ENCODE measurements at places on chromosomes 3 and 15.
A peak's percentile ranks its signal among the peaks of the same experiment; 100 is the strongest.

GRCh38 chr3:150411106-150411460 is 3.0 kb downstream of the TSC22D2 start:
- DNase-seq: no peak

DNA sequence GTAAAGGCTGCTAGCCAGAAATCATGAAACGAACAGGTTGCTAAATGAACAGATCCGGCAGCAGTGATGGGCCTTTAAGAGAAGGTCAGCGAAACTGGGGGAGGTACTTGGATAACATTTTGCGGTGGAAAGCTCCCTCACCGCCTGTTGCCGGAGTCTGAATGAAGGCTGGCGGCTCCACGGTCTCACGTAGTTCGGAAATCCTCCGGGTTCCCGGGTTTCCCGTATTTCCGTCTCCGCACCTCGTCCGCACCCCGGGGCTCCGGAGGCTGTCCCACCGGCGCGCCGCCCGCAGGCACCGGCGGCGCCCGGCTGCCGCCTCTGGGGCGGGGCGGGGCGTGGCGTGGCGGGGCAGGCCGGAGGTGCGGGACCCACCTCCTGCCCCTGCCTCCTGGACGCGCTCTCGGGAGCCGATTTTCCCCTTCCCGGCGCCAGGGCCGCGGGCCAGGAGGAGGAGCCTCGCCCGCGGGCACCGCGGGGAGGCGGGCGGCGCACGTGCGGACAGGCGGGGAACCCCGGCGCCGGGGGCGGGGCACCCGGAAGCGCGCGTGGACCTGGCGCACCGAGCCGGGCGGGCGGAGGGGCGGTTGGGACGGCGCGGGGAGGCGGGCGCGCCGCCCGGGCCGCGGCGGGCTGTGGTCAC is at the start of gene ZDHHC23:
Gene ZDHHC23 (plus strand): TSS at position 642 of the 643 bp plus-strand sequence. CDS start 790 bp downstream, outside the sequence.
- DNase-seq: no peak

- no peak for DNase-seq
Observed at GRCh38 chr3:45975686-45976085, 19.9 kb downstream of the FYCO1 start.

GRCh38 chr3:14256561-14257342 is 78.1 kb downstream of the LSM3 start:
- DNase-seq: no peak

GRCh38 chr15:94367726-94368535 is 136.6 kb downstream of the MCTP2 start:
- DNase-seq: no peak

GRCh38 chr15:40543082-40543481 is 21.8 kb downstream of the CCDC32 start:
- no peak for DNase-seq

GRCh38 chr15:29480278-29480677 is 210.7 kb upstream of the NSMCE3 start:
- DNase-seq: no peak

DNA sequence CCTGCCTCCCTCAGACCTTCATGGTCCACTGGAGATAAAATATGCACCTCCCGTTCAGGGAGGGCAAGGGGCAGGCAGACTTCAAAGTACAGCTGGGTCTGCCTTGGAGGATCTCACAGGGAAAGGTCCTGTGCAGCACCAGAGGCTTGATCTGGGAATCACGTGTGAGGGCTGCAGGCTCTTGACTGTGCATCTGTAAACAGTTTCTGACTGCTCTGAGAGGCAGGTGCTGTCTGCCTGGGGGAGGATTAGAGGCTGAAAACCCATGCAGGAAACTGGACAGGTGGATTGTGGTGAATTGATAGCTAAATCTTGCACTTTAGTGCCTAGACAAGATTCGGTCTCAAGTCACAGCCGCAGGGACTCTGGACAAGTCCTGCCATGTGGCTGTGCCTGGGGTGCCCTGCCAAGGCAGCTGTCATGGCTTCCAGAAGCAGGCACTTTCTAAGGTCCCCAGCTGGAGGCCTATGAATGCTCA is 239.3 kb downstream of the EPHB1 start:
- DNase-seq: no peak

DNA sequence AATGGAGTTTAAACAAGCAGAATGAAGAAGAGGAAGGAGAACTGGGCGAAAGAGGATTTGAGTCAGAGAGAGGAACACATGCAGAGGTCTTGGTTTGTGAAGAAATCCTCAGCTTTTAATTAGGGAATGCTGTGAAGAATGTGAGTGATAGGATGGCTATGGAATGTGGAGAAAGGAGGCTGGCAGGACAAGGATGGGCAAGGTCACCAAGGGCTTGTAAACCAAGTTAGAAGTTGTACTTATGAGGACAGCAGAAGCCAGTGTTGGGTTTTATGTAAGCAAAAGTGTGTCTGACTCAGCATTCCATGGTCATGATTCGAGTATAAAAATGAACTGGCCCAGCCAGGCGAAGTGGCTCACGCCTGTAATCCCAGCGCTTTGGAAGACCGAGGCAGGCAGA is 60.0 kb upstream of the IL12A start:
- DNase-seq: peak; percentile 100

- peak; percentile 99 for DNase-seq
Observed at GRCh38 chr3:175002732-175003143, 143.6 kb downstream of the NAALADL2 start.

DNA sequence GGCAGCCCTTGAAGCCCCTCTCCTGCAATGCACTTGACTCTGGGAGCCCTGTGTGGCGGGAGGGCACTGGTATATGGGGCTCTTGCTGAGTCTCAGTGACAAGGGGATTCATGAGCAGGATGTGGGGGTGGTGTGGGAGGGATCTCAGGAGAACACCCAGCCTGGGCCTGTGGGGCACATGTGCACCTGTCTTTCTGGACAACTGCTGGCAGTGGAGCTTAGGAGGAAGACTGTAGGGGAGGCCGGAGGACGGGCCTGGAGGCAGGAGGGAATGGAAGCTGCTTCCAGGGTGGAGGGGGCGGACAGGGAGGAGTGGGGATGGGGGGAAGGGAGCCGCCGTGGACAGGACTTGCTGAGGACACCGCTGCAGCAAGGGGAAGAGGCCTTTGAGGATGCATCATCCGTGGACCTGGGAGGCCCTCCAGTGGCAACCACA is 10.8 kb upstream of the SNRPA1 start:
- no peak for DNase-seq

GRCh38 chr3:185280572-185281365 is 26.9 kb upstream of the EHHADH start:
- no peak for DNase-seq

- no peak for DNase-seq
Observed at GRCh38 chr15:51390241-51390965, 48.9 kb downstream of the GLDN start.

DNA sequence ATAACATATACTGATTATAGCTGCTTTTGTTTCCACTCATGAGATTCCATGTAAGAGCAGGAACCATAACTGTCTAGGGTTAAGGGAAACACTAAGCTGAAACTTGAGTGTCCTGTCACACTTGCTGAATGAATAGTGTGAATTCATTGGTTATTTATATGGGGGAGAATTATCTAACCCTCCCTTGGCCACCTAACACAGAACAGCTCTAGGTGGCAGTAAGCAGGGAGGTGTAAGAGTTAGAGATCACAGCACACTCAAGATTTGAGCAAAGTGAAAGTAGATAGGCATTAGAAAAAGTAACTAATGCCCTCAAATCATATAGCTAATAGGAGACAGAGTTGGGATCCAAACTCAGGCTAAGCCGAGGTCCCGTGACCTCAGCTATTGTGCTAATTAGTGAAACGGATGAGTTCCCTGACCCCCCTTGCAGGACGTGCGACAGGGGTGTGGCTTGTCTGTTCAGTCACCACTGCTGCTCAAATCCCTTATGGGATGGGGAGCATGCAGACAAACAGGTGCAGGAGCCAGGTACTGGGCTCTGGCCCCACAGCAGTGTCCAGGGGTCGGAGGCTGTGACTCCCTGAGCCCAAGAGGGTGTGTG is 27.7 kb upstream of the ANO10 start:
- DNase-seq: no peak

DNA sequence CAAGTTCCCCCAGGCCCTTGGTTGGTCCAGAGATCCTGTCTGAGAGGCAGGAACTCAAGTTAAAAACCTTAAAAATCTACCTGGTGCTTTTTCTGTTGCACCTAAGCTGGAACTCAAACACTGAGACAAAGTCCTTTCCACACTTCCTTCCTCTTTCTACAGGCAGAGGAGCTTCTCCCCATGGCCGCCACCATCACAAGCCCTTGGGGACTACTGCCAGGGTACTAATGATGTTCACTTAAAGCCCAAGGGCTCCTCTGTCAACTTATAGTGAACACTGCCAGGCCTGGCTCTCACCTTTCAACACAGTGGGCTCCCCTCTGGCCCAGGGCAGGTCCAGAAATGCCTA is 26.0 kb downstream of the TM4SF18 start:
- no peak for DNase-seq

DNA sequence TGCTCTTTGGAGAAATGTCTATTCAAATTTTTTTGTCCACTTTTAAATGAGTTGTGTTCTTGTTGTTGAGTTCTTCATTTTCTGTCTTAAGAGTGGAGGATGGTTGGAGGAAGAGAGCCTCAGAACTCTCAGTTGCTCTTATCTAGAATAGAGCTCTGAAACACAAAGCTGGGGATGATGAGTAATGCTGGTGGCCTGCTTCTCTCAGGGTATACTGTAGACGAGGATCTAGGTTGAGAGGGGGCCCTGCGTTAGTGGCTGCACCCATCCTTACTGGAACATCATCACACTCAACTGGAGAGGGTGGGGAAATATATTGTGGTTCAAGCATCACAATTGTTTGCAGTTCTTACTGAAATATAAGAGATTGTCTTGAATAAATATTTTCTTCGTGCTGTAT is 1.8 kb downstream of the SPTSSB start:
- no peak for DNase-seq

GRCh38 chr3:58464866-58465265 is 27.0 kb upstream of the KCTD6 start:
- no peak for DNase-seq

DNA sequence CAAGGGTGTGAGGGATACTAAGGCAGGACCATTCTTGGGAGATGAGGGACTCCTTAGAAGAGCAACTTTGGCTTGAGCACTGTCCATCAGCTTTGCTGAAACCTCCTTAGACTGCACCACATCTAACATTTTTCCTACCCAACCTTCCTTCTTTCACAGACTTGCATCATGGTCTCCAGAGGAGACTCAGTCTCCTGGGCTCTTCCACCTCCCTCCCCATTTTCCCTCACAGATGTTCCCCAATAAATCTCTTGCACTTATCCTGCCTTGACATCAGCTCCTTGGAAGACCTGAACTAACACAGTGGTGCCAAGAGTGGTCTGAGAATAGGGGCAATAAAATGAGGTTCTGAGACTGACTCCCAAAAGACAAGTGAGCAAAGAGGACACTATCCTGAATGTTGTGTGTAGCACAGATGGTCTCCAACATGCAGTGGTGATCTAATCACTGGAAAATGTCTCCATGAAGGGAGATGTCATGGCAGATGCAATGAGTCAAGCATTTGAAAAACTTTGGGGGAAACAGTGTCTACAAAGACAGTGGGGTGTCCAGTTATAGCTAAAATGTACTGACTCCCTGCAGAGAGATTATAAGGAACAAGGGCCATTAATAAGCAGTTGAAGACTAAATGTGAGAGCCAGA is 26.0 kb upstream of the BOC start:
- no peak for DNase-seq

DNA sequence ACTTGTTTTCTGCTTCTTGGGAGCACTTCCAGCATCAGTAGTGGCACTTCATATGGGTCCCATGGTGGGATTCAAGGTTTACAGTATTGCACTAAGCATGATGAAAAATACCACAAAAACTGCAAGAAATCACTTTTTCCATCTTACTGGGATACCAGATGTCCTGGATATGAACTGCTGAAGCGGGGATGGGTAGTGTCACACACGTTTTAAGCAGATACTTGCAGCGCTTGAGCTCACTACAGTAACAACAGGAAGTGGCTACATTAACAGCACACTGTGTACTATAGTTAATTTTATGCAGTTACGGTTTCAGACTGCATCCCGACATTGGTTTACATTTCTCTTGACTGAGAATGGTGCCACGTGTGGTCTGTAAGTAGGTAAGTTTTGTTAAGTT is 3.5 kb upstream of the ISG20 start:
- DNase-seq: no peak

GRCh38 chr3:73427048-73427706 is 197.6 kb downstream of the PDZRN3 start:
- DNase-seq: no peak

- DNase-seq: no peak
Observed at GRCh38 chr3:172608575-172608974, 85.3 kb upstream of the TNFSF10 start.

DNA sequence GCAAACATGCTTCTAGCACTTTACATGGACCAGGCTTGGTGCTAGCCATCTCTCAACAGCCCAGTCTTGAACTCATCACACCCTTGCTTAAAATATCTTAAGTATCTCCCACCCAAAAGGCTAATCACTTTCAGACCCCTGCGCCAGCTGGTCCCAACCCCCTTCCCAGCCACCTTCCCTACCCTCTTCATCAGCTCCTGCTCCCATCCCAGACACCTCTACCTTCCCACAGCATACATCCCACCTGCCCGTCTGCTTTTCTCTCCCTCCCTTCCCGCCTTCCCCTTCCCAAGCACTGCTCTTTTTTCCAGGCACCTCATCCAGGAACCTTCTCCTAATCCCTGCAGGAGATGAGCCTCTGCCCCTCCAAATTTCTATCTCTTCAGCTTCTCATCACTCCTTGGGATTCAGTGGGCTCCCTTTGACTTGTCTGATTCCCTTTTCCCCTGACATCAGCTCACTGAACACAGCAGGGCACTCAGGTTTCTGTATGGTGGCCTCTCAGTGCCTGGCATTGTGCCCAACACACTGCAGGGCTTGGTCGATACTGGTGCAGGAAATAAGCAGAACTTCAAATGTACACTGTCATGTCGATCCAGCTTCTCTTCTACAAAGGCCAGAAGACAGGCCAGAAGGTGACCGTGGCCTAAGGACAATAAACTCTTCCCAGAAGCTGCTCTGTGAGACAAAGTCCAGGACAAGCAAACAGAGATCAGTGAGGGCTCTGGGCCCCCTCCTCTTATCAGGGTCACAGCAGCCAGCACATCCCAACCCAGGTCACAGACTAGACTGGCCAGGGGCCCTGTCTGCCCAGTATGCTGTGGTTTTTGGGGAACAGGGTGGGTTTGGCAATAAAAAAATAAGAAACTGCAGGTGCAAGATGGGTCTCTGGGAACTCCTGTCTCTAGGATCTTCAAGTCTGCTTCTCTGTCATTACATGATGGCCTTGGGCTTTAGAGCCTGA is 2.2 kb upstream of the ITIH1 start:
- no peak for DNase-seq

DNA sequence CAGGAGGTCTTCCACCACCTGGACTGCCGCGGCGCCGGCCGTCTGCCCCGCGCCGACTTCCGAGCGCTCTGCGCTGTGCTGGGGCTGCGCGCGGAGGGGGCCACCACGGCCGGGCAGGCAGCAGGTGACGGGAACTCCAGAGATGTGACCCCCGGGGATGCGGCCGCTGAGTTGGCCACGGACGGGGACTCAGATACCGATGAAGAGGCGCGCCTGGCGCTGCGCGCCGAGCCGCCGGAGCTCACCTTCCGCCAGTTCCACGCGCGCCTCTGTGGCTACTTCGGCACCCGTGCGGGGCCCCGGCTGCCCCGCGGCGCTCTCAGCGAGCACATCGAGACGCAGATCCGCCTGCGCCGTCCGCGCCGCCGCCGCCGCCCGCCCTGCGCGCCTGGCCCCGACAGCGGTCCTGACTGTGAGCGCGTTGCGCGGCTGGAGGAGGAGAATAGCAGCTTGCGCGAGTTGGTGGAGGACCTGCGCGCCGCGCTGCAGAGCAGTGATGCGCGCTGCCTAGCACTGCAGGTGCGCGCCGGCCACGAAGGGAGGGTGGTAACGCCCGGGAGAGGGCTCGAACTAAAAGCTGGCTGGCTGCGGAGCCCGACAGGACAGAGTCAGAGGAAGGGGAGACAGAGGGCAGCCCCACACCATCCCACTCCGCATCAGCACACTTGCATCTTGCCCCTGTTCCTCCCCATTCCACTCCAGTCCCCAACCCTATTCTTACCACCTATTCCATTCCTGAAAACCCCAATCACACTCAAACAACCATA is 885 bp downstream of the EFCC1 start:
- no peak for DNase-seq
